Activated T-cell treated with anti-CD3 and anti-CD28 coated beads, Interleukin-2, amount 50 U/mL, for 1 hour (primary cell): ENCODE measurements at places on chromosomes 2 and 18.
A peak's percentile ranks its signal among the peaks of the same experiment; 100 is the strongest.

GRCh38 chr2:163630836-163631235, 105.0 kb downstream of the FIGN start:
- DNase-seq, result no peak

- no peak for DNase-seq
These were observed 31.2 kb upstream of the GREB1L start for GRCh38 chr18:21210784-21211183.

GRCh38 chr2:166088634-166089033, 39.2 kb downstream of the SCN1A start:
- no peak for DNase-seq

- no peak for DNase-seq
These were observed 25.6 kb upstream of the PTMA start for GRCh38 chr2:231682603-231683291.

DNA sequence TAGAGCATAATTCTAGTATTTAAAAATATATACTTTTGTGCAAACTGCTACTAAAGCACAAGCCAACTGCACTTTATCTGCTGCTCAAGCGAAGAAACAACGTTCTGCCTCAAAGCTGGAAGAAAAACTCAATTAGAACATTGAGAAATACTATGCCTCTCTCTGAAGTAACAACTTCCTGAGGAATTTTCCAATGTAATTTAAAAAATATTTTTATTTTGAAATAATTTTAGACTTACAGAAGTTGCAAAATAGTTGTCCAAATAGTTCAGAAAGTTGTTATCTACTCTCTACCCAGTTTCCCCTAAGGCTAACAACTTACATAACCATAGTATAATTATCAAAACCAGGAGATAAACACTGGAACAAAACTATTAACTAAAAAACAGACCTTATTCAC, 12.3 kb upstream of the POLI start:
- DNase-seq, result no peak

GRCh38 chr2:157152362-157152761, 105.1 kb upstream of the GALNT5 start:
- DNase-seq, result no peak

DNA sequence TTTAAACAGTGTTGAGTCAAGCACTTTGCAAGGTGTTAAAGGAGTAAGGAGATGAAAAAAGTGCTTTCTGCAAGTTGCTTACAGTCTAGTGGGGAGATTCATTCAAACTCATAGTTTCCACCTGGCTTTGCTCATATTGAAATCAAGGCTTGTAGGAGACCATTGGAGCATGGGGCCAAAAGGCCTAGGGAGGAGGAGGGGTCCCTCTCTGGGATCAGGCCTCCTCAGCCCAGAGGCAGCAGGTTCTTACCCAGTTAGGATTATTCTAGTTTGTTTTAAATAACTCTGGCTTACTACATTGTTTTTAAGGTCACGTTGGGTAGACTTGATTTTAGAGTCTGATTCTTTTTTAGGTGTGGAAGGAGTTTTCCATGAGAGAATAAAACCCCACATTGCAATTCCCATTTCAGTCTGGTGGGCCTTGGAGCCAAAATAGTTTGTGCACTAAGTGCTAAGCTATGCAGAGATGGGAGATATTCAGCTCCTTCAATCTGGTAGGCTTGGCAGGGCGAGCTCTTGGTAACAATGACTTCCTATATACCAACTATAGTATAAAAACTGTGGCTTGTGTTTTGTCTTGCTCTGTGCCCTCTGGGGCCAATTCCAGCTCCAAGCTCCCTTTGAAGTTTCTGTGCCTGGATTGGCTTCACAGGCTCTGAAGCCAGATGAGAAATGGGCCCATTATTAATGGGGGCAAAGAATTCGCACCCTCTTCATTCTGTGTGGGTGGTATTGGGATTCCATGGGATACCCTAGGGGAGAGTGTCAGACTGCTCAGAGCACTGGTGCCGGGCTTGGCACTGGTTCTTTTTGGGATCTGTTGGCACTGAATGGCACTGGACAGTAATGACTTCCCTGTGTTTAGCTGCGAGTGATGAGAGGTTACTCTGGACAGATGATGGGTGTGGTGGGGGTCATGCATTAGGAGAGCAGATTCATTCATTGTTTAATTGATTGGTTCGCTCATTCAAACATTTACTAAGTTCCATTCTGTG, 301.1 kb downstream of the MYCN start:
- no peak for DNase-seq

- DNase-seq, result no peak
These were observed 84.5 kb downstream of the ANKRD12 start for GRCh38 chr18:9221040-9221439.

GRCh38 chr2:86482034-86482433, 40.9 kb downstream of the KDM3A start:
- DNase-seq, result no peak

DNA sequence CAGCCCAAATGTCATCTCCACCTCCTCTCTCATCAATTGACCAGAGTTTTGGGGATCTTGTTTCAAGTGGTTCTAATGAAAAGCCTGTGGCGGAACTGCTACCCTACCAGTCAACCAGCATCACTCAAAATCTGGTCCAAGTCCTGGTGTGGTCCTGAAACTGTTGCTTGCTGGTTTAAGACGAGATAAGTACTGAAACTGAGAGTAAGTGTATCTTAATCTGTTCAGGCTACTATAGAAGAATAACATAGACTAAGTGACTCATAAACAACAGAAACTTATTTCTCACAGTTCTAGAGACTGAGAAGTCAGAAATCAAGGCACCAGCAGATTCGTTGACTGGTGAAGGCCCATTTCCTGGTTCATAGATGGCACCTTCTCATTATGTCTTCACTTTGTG, 879 bp upstream of the GALNT5 start:
- DNase-seq, result no peak

GRCh38 chr2:11160731-11161455, 5.6 kb downstream of the SLC66A3 start:
- DNase-seq, result no peak

DNA sequence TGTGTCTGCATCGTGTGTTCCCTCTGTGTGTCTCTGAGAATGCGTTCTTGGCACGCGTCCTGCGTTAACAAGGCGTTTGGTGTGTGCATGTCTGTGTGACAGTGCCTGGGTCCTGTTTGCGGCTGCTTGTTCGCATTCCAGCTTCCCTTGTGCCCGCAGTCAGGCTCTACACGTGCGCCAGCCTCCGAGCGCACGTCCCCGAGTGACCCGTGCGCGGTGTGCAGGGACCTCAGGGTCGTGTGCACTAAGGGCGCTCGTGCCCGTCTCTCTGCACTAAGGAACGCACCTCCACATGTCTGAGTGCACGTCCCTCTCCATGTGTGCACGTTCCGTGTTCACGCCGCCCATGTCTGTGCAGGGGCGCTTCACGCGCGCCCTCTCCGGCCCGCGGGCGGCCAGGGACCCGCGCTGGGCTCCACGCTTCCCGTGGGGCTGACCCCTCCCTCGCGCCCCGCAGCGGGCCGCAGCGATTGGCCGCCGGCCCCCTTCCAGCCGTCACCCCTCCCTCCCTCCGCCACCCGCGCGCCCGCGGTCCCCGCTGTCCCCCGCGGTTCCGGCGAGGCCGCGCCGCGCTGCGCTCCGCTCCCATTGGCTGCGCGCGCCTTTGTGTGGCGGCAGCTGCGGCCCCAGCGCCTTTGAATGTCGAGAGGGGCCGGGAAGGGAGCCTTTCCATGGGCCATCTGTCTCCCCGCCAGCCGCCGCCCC, 229.4 kb downstream of the HAUS1 start:
- DNase-seq, result peak; percentile 27

- DNase-seq, result no peak
These were observed 69.8 kb upstream of the IL1R2 start for GRCh38 chr2:101921953-101922325.

DNA sequence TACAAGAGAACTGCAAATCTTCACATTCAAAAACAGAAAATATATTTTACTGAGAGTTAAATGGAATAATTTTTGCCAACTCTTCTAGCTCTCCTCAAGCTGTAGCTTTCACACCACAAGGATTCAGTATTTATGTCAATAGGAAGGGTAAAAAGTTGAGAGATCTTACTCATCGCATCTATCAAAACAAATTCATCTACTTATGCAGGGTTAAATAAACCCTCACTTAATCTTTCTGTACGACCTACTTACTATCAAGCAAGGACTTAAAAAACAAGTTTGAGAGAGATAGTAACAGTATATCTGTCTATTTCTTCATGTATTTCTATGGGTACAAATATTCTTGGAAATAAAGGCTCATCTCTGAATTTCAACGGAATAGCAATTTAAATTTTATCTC, 35.5 kb downstream of the SIGLEC15 start:
- DNase-seq, result no peak

DNA sequence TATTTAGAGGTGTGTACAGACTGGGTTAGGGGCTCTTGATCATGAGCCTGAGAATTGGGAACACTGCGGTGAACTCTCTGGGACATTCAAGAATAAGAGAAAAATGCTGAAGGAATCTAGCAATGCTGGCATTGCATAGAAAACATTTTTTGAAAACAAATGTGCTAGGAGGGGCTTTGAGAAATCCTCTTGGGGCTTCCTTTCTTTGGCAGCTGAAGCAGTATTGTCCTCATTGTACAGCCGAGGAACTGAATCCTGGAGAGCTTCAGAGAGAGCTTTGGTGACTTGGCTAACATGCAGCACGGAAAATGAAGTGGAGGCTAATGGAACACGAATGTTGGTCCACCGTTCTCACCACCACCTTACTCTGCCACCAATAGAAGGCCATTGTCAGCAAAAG, 107.3 kb upstream of the EFEMP1 start:
- DNase-seq, result no peak

DNA sequence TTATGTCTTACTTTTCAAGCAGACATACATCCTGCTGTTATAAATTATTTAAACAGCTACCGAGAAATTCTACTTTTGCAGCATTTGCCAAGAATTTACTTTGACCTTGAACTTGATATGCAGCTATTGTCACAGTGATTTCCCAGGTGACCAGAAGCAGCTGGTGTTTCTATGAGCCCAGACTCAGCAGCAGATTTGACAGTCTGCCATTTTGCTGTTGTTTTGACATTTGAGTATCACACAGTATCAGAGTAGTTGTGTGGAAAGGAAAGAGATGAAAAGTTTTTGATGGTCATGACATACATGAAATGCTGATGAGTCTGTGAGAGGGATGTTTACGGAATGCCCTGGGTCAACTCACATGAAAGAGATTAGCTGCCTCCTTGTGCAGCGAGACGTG, 6.6 kb upstream of the CCDC195 start:
- no peak for DNase-seq

- no peak for DNase-seq
These were observed 21.5 kb downstream of the SLC4A3 start for GRCh38 chr2:219648963-219649362.

GRCh38 chr2:31822587-31822986, 188.2 kb downstream of the MEMO1 start:
- DNase-seq, result no peak

- no peak for DNase-seq
These were observed 128.2 kb upstream of the CXCR4 start for GRCh38 chr2:136246086-136246669.

GRCh38 chr18:61475931-61476330, 142.7 kb downstream of the CDH20 start:
- DNase-seq, result no peak

DNA sequence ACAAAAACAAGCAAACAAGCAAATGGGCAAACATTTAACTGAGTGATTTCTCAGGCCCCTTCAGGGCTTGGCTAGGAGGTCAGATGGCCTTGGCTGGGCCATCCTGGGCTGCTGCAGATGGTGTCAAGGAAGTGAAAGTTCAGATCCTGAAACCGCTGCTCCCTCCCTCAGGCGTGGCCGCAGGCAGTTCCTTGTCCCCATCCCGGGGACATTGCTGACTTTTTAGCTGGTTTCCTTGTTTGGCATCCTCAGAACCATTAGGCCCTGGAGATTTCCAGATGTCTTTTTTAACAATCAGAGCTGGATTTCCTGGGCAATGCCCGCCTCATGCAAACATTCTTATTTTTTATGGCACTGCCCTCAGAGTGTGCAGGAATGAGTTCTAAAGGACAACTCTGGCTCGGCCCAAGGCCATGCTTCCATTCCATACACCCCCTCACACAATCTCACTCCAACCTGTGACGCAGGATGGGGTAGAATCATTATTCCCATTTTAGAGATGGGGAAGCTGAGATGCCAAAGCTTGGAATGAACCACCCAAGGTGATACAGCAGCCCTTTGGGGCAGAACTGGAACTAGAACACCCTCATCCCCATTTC, 86.1 kb upstream of the ZCCHC2 start:
- no peak for DNase-seq

- DNase-seq, result no peak
These were observed 30.1 kb downstream of the ARHGAP28 start for GRCh38 chr18:6759579-6759978.

DNA sequence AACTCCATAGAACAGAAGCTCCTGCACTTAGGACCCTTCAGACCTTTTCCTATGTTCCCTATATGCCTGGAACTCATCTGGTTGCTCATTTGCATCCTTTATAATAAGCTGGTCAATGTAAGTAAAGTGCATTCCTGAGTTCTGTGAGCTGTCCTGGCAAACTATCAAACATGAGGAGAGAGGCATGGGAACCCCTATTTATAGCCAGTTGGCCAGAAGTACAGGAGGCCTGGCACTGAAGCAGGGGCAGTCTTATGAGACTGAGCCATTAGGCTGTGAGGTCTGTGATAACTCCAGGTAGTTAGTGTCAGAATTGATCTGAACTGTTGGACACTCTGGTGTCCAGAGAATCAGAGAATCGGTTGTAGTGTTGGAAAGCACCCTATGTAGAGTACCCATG, 88.4 kb downstream of the EHD3 start:
- no peak for DNase-seq

- DNase-seq, result peak; percentile 77
These were observed at the start of gene NMUR1 for GRCh38 chr2:231530099-231531011. Gene NMUR1, minus strand, starts transcription at chr2:231530445. Its CDS starts 84 bp downstream, at chr2:231530361.

GRCh38 chr2:98801921-98802321, 71.0 kb upstream of the MGAT4A start:
- no peak for DNase-seq

- peak; percentile 72 for DNase-seq
These were observed 35.8 kb downstream of the ST3GAL5 start for GRCh38 chr2:85852937-85853498.

DNA sequence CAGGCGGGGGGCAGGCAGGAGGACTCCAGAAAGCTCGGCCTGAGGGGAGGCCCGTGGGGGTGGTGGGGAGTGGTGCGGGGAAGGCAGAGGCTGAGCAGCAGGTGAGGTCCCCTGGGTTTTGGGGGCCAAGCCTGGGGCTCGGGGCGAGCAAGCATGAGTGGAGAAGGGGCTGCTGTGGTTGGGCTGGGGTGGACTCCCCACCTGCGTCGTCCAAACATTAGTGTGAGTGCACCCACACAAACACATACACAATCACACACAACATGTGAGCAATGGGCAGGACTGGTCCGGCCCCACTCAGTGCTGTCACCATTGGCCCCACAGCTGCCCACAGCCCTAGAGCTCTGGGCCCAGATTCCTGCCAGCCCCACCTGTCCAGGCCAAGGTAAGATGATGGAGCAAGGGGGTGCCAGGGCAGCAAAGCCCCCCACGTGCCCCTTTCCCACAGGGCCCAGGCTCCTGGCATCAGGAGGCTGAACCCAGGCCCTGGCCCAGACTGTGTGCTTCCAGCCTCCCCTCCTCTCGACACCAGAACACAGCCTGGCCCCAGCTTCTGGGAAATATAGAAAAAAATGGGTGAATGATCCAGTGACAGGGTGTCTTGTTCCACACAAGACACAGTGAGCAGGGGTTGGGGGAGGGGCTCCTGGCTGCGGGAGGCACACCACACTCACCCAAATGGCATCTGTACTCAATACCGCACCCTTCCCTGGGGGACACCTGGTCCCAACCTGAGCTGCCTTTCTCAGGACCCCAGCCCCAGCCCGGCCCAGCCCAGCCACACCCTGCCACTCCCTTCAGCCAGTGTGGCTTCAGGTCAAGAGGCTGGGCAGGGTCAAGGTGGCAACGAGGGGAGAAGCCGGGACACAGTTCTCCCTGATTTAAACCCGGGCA, 463 bp upstream of the ALPP start:
- no peak for DNase-seq

- no peak for DNase-seq
These were observed 38.8 kb downstream of the DDX18 start for GRCh38 chr2:117853316-117853715.
